Sigmoid colon (tissue), 7 donors: ENCODE measurements at places on chromosomes 7 and 10. TPM values are rescaled to one million over a fixed set of nuclear protein-coding genes. Genes with fewer than 3 reads are reported as not detected.
A peak's percentile ranks its signal among the peaks of the same experiment; 100 is the strongest.

GRCh38 chr7:103712991-103713778 is 267.2 kb upstream of the SLC26A5 start:
- DNase-seq = no peak

GRCh38 chr7:150420987-150421674 is 29.3 kb upstream of the GIMAP8 start:
- DNase-seq = peak; percentile 90

OPN4 gene
- not detected for total RNA-seq

PSD gene
- 343 TPM for total RNA-seq

AQP1 gene
- 178 TPM for total RNA-seq

GRCh38 chr7:28151965-28152364 is 28.6 kb downstream of the JAZF1 start:
- DNase-seq = no peak

DNA sequence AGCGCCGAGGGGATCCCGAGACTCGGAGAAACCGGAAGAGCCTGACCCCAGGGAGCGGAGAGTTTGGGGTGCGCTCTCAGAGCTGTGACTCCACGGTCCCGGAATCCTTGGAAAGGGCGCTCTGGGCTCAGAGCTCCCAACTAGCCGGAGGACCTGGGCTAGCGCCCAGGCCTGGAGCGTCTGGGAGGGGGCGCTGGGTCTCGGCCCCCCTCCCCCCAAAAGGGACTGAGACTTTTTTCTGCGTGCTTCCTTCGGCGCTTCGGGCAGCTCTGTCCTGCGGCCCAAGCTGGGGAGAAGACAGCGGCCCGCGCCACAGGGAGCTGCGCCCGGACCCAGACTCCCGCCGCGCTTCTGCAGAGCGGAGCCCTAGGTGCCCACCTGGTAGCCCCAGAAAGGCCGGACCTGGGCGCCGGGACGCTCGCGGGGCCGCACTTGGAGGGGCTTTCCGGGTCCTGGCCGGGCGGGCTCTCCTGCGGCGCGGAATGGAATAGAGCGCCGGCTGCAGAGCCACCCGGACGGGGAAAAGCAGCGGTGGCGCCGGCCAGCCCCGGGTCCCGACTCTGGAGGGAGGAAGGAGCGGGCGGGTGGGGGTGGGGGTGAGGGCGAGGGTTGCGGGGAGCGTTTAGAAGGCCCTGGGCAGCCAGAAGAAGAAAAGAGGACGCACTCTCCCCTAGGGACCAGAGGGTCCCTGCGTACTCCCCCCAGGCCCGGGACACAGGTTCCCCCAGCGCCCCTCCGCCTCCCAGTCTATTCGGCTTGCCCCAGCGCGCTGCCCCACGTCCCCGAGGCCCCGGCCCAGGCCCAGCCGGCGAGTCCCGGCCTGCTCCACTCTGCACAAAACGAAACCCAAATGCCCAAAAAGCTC is 4.7 kb downstream of the ZNF503 start:
- DNase-seq = no peak
